ENCODE measurements at places on chromosomes 4 and X.

GRCh38 chr4:78024085-78024484 is 33.0 kb upstream of the FRAS1 start:
- no peak for DNase-seq

DNA sequence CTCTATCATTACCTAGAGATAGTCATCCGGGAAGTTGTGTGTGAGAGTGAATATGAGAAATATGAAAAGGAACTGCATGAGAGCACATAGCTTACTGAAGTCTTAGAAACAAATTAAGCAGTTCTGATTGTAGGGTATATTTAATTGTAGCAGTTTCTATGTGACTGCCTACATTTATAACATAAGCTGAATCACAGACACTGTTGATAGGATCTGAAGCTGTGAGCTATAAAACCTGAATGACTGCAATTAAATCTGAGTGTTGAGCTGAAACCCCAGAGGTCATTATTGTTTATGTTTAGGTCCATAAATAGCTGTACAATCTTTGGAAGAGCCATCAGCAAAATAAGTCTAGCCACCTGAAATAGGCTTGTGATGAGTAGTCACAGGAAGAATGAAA is 210.1 kb upstream of the CXCL13 start:
- no peak for DNase-seq

- DNase-seq, result no peak
Measured at GRCh38 chrX:49257846-49258748, 6.4 kb downstream of the FOXP3 start.

GRCh38 chr4:101865501-101866062 is 75.1 kb downstream of the BANK1 start:
- DNase-seq, result no peak

- DNase-seq, result no peak
Measured at GRCh38 chrX:126338916-126339315, 172.8 kb upstream of the DCAF12L2 start.

GRCh38 chr4:1053080-1053661 is 41.7 kb downstream of the FGFRL1 start:
- DNase-seq, result peak; percentile 71

GRCh38 chr4:131459430-131460101 is 1689.5 kb upstream of the PCDH10 start:
- DNase-seq, result no peak

- DNase-seq, result no peak
Measured at GRCh38 chr4:146211440-146211839, 2.9 kb upstream of the REELD1 start.

DNA sequence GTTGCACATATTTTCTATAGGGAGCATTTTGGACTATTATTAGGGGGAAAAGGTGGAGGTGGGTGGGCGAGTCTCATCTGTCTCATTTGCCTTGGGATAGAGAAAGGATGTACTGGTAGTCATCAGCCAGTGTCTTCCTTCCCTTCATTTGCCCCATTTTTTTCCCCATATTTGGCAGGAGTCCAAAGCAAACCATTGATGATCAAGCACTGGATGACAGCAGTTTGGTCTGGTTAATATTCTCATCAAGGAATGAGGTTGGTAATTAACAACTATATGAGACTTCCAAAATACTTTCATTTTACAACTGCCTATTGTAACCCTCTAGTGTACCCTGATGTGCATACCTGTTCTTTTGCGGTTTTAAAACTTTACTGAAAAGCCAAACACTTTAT is 22.6 kb upstream of the IGFBP7 start:
- DNase-seq, result no peak

- peak; percentile 96 for DNase-seq
Measured at GRCh38 chr4:113445286-113445685, 316.3 kb downstream of the CAMK2D start.

DNA sequence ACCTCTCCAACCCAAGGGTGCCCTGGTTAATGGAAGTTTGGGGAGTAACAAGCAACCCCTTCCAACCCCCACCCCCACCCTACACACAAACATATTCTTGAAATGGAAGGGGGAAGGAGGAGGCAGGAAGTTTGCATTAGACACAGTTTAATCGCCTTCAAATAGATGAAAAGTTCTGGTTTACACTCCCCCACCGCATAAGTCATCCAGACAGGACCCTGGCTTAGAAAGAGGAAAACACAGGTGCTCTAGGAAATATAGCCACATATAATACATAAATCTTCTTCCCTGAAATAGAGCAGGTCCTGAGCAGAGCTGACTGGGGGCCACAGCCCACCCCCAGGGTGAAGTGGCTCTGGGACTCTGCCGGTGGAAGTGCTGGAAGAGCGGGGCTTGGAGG is 25.1 kb downstream of the SASH3 start:
- no peak for DNase-seq

GRCh38 chrX:12548746-12549145 is 242.5 kb upstream of the PRPS2 start:
- DNase-seq, result no peak

- no peak for DNase-seq
Measured at GRCh38 chr4:133855001-133855400, 346.6 kb downstream of the PABPC4L start.

- DNase-seq, result no peak
Measured at GRCh38 chrX:131746491-131746968, 202.7 kb downstream of the OR13H1 start.

DNA sequence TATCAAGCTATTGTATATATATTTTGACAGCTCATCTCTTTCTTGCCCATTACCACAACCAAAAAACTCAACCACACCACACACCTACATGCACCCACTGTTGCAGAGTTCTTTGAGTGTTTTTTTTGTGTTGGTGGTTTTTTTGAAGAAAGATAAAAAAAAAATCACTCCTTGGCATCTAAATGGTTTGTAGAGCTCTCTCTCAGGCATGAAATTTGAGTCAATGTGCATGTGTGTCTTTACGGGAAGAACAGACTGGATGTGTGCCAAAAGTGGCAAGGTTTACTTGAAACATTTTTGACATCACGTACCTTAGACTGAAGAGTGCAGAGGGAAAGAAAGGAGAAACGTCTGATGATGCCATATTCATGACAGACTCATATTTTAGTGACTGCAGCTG is 154.2 kb downstream of the FHIP1A start:
- DNase-seq, result no peak

DNA sequence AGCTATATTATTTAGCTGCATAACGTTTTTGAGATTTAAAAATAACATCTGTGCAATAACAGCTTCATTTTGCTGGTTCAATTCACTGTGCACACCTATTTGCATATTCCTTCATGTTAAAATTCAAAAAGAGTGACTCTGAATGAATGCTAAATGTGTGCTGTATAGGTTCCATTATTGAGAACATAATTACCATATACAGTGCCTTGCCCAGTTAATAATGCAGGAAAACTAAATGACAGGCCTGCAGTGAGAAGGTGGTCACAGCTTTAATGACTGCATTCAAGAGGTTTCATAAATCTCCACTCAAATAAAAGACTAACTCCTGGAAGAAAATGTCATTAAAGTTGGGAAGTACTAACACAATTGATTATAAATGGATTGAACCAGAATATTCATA is 1183.2 kb upstream of the ADGRL3 start:
- DNase-seq, result no peak

DNA sequence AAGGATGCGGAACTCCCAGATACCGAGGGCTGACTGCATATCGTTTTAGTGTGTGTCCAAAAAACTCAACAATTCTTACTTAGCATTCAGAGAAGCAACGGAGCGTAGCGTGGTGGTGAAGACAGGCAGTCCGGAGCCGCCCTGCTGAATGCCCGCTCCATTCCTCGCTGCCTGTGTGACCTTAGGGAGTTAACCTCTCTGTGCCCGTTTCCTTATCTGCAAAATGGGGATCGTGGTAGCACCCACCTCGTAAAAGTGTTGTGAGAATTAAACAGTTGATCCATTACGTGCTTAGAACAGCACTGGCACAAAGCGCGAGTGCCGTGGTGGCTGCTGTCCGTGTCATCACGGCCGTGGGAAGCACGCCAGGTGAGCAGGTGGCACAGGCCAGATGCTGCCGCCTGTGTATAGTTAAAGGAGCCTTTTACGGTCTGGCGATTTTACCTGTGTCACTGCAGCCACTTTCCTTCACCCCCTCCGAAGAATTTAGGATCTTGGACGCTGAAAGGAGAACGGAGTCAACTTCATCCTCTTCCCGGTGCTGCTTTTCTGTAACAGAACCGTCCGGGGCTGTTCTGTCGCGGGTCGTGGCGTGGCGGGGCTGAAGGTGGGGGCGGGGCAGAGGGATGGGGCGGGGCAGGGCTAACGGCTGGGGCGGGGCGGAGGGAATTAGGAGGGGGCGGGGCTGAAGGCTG is 885 bp downstream of the CCDC110 start:
- DNase-seq, result no peak

- DNase-seq, result no peak
Measured at GRCh38 chr4:150010525-150011126, 67.6 kb upstream of the DCLK2 start.

DNA sequence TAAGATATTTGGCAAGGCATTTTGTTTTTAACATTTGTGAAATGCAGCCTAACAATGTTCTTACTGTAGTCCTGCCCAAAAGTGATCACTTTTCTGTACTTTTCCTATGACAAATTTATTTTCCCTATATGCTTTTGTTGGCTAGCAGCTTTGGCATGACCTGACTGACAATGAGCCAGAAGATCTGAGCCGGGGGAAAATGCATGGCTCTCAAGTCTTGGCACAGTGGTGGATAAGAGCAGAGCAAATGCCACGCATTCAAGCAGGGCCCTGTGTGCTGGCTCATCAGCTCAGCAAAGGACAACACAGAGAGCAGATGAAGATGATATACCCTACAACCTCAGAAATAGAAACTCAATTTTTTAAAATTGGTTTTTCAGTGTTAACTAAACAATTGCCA is 187.3 kb downstream of the ANAPC10 start:
- no peak for DNase-seq

GRCh38 chr4:8188743-8189550 is 10.1 kb upstream of the SH3TC1 start:
- DNase-seq, result no peak

GRCh38 chr4:15270201-15270600 is 157.6 kb upstream of the C1QTNF7 start:
- DNase-seq, result no peak

DNA sequence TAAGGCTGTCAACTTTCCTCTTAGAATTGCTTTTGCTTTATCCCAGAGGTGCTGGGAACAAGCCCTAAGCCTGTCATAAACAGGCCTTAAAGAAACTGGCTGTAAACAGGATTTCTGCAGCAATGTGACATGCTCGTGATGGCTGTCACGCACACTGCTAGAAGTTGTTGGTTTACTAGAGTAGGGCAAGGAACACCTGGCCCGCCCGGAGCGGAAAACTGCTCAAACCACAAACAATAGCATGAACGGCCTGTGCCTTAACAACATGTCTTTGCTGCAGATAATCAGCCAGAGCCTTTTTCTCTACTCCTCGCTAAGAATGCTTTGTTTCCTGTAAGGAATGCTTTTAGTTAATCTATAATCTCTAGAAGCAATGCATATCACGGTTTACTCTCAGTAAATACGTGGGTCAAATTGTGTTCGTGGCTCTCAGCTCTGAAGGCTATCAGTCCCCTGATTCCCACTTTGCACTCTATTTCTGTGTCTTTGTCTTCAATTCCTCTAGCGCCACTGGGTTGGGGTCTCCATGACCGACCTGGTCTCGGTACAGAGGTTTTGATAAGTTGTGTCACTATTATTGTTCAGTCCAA is 318.3 kb downstream of the GLUD2 start:
- DNase-seq, result no peak

GRCh38 chr4:53943345-53944085 is 120.9 kb downstream of the CHIC2 start:
- DNase-seq, result peak; percentile 57

DNA sequence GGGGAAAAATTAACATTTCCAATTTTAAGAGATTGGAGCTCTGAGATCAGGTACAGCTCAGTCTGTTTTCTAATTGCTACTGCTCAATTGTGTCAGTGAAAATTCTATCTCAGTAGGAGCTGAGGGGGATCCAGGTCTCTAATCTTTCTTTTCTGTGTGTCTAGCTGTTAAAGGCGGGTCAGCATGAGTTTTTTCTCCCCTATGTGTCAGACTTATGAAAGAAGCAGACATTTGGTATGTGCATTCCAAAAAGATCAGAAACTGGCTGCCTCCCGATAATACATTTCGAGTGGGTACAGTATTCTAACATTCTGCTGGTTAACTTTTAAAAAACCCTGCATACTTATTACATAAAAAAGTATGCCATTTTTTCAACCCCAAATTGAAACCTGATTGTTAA is 72.4 kb downstream of the PCDH7 start:
- DNase-seq, result peak; percentile 10

GRCh38 chrX:153931748-153932147 is 3.1 kb downstream of the NAA10 start:
- DNase-seq, result no peak

DNA sequence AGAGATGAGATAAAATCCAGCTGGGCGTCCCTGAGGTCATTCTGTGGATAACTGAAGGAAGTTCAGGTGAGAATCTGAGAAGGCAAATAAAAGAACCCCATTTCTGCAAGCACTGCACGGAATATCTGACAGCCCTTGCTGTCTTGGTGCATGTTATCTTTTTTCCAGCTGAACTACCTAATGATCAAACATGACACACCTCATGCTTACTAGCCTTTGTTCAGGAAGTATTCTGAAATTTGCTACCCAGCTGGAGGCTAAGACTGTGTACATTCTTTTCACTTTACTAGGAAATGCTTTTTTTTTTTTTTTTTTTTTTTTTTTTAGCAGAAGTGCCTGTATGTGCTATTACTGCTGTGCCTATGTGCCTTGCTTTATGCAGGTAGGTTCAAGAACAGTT is 718.1 kb downstream of the SMARCA1 start:
- DNase-seq, result no peak

DNA sequence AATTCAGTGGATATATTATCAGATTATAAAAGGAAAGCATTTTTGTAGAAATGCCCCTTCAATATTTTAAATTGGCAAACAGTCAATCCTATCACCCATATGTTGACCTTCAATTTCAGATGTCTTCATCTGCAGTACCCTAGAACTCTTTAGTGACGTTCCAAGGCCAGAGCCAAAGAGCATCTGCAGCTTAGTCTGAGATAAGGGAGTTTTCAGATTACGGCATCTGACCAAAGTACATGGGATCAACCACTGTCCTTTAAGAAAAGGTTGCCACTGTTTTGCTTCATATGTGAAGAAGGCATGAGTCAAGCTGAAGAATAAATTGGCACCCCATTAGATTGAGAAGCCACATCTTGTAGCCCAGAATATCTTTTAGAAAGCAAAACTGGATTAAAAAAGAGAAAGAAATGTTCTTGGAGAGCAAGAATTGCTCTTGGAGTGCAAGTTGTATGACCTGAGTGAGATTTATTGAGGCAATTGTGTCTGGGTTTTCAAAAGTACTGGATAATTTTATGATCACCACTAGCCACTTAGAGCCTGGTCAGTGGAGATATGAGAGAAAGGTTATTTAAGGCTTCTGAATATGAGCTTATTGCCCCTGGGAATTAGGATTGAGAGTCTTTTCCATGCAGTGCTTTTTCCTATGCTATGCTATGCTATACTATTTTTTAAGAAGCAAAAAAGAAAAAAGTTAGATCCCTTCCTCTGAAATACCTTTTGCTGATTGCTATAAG is 251.9 kb upstream of the NR3C2 start:
- no peak for DNase-seq

DNA sequence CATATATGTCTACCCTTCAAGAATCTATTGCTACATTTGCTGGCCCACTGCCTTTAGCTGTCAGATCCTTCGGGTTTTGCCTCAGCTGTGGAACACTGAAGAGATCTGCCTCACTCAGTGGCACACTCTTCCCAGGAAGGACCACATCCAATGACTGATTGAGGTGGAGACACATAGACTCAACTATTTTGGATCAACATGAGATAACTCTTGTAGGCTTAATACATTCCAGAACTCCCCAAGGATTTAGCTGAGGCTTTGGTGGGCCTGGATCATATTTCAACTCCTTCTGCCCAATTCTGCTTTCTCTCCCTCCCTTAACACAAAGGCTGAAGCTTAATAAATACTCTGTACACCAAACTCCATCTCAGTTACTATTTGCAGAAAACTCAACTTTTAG is 100.5 kb downstream of the CORIN start:
- no peak for DNase-seq
